ENCODE measurements at places on chromosomes 11 and 22.
A peak's percentile ranks its signal among the peaks of the same experiment; 100 is the strongest.

GRCh38 chr11:67371911-67372320 is 1.5 kb downstream of the CLCF1 start:
- no peak for DNase-seq

DNA sequence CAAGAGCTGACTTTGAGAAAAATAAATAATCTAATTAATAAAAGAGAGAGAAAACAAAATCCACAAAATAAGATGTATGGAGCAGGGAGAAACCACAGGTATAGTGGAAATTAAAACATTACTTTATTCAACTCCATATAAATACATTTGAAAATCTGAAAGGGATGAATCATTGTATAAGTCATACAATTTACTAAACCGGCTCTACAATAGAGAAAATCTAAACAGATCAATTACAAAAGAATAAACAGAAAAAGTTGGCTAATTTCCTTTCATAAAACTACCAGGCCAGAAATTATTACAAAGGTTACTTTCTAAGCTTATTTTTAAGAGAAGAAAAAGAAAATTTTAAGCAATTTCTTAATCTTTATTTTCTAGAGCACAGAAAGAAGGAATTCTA is 51.3 kb upstream of the DRD2 start:
- DNase-seq, result no peak

DNA sequence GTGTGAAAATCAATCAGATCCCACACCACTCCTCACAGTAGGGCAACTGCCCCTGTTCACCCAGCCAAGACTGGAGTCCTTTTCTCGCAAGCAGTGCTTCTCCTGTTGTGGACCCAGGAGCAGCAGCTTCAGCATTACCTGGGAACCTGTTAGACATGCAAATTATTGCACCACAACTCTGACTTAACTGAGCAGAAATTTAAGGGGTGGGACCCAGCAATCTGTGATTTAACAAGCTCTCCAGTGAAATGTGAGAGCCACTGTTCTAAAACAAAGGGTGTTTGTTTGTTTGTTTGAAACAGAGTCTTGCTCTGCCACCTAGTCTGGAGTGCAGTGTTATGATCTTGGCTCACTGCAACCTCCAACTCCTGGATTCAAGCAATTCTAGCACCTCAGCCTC is 591.4 kb downstream of the SOX6 start:
- no peak for DNase-seq

DNA sequence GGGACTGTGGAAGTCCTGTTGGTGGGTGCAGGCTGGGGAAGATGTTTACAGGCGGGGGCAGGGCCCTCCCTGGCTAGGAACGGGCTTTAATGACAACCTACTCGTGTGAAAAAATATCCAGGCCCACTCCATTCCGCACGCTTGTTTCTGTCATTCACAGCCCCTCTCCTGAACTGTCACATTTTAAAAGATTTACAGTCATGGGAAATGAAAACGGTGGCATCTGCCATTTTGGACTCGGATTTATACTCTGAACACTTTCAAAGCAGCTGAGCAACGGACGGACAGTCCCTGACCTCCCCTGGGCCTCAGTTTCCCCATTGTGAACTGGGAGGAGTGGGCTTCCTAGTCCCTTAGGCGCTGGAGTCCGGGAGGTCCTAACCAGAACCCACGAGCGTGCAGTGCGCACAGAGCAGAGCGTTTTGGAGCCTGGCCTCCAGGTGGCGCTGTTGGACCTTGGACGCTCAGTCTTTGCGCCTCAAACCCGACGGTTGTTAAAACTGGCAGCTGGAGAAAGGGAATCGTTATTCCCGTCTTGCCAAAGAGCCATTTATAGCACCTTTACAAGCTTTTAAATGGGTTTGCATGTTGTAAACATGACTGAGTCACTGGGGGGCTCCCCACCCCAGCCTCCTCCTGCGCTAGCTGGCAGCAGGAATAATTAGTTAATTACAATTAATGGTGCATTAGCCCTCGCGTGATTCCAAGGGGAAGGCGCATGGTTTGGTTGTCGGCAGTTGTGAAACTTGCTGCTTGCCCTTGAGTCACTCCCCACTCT is 75.3 kb downstream of the FBLN1 start:
- peak; percentile 91 for DNase-seq

GRCh38 chr11:69950621-69951020 is 127.5 kb upstream of the ANO1 start:
- no peak for DNase-seq

Measured in stimulated activated CD8-positive, alpha-beta memory T cell treated with anti-CD3 and anti-CD28 coated beads, Interleukin-4, amount 100 ng/mL, for 48 hours (primary cell).